ENCODE measurements at places on chromosomes 1 and 21.

DNA sequence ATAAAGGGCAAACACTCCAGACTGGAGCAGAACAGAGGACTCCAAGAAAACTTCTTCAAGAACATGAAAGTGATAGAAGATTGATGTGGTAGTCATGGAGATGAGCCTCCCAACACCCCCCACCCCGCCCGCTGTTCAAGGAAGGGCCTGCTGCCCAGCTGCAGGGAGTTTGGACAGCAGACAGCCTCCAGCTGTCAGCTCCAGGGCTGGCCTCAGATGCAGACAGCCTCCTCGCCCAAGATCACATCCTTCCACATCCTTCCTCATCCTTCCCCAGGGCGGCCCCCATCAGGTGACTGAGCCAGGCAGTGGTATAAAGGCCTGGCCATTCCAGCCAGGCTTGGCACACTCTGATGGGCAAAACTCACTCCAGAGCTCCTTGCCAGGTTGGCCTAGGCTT lies 24.6 kb downstream of the HMGN2 start:
- DNase-seq, result no peak

- DNase-seq, result no peak
Measured at GRCh38 chr1:180135535-180135934, 19.1 kb upstream of the QSOX1 start.

DNA sequence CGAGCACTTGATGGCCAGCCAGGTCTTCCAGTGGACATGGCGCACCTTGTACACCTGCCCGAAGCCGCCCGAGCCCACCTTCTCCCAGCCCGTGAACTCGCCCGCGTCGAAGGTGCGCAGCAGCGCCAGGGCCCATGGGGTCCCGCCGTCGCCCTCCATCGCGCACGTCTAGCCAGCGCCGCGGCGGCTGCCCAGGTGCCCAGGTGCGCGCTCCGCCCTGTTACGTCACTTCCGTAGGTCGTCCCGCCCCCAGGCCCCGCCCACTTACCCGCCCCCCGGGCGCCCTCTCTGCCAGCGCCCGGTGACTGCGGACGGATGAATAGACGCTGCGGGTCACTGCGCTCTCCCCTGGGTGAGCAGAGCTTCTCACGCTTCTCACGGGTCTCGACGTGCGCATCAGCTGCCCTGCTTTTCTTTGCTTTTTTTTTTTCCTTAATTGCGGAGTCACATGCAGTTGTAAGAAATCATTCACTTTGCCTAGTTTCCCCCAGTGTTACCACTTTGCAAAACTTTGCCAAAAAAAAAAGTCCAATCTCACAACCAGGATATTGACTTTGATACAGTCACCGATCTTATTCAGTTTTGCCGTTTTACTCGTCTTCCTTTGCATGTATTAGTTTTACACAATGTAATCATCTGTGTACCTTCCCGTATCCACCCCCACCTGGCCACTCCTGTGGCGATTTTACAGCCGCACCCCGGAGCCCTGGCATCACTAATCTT lies at the start of gene RIPK4:
Gene RIPK4 (minus strand): TSS at position 170 of the 723 bp plus-strand sequence. CDS start 11 bp downstream, at position 159.
- DNase-seq, result peak; percentile 56

DNA sequence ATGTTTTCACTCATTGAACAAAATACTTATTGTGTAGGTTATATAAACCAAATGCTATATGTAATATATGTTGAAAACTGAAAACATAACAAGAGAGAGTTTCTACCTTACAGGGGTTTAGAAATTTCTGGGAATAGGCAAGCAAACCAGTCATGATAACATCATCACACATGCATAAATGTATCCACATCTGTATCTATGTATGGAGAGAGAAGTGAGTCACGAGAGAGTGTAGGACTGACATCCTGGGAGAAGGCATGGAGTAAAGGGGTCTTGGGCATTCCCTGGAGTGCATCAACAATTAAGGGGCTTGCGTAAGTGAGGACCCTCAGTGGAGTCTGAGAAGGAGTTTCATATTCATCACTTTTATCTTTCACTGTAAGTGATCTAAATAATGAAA lies 65.5 kb downstream of the PCNX2 start:
- DNase-seq, result no peak

GRCh38 chr1:4653796-4654725 lies at the start of gene AJAP1:
TSS of gene AJAP1 (plus strand) at chr1:4654609. CDS start at chr1:4655426, 817 bp downstream.
- no peak for DNase-seq

DNA sequence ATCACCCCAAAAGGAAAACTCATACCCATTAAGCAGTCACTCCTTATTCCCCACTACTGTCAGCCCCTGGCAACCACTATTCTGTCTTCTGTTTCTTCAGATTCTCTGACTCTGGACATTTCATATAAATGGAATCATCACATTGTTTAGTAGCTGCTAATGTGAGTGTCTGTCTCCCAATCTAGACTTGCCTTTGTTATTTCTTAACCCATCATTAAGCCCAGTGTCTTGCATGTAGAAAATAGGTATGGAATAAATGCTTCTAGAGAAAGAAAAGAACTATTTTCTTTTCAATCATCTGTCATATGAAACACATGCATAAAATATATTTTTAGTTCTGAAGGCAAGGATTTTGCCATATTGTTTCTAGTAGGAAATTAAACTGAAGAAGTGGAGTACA lies 610.0 kb downstream of the PLPP3 start:
- no peak for DNase-seq

GRCh38 chr1:184693011-184693410 lies 61.6 kb downstream of the EDEM3 start:
- DNase-seq, result no peak

- no peak for DNase-seq
Measured at GRCh38 chr1:45552331-45552730, 1.7 kb downstream of the AKR1A1 start.

GRCh38 chr1:21550866-21551475 lies 41.7 kb downstream of the ALPL start:
- no peak for DNase-seq

DNA sequence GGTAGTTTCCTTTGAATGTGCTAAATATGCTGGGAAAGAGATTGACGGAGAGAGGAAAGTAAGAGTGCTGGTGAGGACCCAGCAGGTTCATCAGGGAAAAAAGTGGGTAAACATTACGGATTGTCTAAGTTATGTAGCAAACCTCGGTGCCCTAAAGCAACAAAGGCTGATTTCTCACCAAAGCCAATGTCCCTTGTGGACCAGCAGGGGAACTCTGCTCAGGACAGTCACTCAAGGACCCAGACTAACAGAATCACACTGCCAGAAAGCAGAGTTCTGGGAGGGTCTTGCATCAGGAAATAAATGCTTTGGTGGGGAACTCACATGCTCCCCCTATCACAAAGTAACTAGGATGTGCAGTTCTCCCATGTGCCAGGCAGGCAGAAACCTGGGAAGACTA lies 1.7 kb upstream of the IKBKE start:
- no peak for DNase-seq

DNA sequence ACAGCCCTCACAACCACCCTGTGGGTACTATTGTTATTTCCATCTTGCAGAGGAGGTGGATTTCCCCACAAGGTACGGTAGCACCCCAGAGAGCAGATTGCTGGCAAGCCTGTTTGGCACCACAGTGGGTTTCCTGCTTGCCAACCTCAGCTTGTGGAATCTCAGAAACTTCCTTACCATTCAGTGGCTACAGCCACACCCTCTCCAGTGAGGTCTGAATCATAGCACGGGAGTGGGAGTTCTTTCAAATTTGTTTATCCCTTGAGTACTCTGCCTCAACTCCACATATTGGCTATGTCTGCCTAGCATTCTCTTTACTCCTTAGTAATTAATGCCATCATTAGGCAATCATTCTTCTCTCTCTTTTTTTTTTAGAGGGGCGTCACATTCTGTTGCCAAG lies 162.1 kb downstream of the PTPRU start:
- DNase-seq, result no peak

- no peak for DNase-seq
Measured at GRCh38 chr21:42653231-42654061, at the start of gene PDE9A. TSS of gene PDE9A (plus strand) at chr21:42653621. CDS start at chr21:42653815, 194 bp downstream.

- no peak for DNase-seq
Measured at GRCh38 chr1:198651650-198652400, 13.0 kb downstream of the PTPRC start.

DNA sequence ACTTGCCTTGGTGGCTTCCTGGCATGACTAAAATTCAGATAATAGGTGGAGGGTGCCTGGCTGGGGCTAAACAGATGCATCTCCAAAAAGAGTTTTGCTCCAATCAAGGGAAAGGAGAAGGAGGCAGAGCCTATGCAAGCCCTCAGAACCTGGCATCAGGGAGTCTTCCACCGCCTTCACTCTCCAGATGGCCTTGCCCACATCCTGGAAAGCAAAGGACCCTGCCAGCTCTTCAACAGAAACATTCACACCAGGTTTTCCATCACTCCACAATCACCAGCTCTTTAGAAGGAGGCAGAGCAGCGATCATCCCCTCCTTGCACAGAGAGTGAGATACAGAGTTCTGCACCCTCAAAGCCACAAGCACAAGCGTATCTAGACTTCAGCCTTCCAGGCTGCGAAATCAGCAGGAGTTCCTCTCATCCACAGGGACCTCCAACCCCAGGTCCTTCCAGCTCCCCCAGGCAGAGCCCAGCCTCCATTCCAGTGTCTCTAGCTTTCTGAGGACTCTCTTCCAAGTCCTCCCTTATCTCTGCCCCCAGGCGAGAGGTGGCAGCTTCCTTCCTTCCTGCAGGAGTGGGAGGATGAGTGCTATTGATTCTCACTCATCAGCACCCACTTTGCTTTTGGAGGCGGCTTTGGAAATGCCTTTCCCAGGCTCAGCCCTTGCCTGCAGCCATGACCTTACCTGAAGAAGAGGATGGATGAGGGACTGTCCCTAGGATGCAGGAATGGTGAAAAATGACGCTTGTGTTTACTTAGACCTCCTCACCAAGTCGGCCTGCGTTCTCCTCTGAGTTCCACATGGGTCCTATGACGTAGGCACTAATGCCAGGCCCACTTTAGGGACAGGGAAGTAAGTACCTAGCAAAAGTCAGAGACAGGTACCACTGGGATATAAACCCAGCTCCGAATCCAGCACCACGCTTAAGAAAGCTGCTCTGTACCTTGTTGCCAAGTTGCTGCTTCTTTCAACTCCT lies 75.4 kb downstream of the RIPK4 start:
- DNase-seq, result peak; percentile 18

DNA sequence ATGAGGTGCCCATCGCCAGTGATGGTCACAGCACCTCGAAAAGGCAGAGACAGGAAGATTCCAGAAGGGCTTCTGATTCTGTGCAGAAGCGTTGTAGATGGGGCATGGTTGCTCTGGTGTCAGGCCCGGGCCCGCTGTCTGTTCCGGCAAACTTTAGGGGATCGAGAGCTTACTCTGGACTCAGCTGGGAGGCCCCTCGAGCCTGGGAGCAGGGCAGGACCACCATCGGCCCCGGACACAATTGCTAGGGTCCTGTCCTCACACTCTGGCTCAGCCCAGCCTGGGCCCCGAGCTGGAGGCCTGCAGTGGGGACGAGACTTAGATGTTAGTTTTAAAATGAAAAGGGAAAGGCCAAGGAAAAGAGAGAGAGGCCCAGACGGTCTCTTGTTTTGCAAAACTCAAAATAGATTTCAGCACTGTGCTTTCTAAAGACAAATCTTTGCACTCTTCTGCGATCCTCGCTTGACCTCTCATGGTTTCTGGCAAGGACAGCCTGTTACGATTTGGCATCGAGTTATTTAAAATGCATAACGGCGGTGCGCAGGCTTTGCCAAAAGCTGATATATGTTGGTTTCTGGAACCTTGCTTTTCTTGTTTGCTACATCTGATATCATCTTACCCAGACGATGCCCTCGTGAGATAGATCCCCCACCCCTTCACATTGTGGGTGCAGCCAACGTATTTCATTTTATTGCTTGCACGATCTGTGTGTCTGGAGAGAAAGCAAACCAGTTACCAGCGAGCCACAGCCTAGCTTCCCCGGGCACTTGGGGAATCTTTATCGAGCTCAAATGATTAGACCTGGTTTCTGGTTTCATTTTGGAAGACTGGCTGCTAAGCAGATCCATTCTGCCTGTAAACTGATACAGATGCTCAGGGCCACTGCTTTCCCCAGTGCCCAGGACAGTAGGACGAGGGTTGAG lies 58.0 kb downstream of the PRDM16 start:
- no peak for DNase-seq

DNA sequence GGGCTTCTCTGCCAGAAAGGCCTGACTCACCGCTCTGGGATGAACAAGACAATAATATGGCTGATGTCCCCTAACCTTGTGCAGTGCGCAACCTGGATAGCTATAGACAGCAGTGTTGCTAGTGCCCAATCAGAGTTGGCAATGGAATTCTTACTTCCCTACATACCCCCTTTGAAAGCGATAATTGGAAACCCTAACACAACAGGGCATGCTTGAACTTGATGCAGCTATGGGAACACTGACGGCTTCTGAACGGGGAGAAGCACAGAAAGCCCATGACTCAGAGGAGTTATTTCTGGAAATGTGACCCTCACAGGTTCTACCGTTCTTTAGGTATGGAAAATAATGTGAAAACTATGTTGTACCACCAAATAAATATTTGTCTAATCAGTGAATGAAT lies 200.6 kb downstream of the TRABD2B start:
- no peak for DNase-seq

DNA sequence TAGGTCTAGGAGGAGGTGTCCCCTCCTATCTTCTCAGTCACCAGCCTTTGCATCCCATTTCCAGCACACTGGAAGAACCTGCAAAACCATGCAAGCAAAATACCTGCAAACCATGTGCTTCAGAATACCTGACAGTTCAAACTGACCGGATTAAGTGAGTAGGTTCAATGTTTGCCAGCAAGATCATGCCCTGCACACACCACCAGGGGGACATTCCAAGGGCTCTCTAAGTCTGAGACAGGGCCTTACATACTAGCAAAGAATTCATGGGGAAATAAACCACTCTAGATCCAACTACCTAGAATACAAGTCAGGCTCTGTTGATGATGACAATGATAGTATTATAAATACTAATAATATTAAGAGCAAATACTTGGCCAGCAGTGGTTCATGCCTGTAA lies 27.6 kb downstream of the INPP5B start:
- peak; percentile 54 for DNase-seq

DNA sequence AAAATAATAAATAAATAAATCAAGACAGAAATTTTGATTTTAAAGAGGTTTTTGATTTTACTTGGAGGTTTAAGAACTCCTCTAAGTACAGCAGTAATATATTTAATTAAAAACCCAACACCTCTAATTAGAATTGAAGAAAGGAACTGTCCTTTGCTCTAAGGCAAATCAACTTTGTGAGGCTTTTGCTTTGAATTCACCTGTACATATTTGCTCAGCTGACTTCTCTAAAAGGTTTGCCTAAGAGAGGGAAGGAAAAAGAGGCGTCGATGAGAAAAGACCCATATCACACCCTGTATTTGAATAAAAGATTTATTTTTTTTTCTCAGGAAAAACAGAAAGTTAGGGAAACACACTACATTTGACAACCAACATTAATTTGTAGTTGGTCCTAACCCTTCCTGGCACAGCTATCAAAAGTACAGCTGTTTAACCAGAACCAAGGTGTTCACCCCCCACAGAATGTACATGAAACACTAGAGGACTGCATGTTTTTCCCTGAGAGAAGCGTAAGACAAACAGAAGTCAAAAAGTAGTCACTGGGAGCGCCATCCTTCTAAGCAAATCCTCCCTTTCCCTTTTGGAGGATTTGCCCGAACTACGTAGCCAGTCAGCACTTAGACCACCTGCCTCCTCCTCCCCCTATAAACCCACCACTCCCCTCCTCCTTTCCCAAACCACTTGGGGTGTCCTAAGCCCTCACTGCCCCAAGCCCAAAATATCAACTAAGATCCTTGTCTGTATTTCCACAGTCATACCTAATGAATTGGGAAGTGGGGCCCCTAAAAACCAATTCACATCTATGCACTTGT lies 4.9 kb downstream of the MCL1 start:
- no peak for DNase-seq

Measured in Jurkat, Clone E6-1 (cell line).